ENCODE measurements at places on chromosomes 16 and 17. TPM values are rescaled to one million over a fixed set of nuclear protein-coding genes. Genes with fewer than 3 reads are reported as not detected.

DNA sequence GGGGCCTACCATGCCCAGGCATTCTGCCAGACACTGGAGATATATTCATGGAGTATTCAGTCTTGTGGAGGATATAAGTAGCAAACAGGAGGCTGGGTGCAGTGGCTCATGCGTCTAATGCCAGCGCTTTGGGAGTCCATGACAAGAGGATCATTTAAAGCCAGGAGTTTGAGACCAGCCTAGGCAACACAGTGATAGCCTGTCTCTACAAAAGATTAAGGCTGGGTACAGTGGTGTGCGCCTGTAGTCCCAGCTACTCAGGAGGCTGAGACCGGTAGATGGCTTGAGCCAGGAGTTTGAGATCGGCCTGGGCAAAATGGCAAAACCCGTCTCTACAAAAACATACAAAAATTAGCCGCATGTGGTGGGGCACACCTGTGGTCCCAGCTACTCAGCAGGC, 37.7 kb upstream of the CDH3 start:
- no peak for DNase-seq

- DNase-seq: no peak
These were observed 216.0 kb downstream of the SEC14L1 start for GRCh38 chr17:77356690-77357201.

The TNFSF13 gene
- 11.9 TPM for total RNA-seq

GRCh38 chr17:33753452-33753851, 460.4 kb upstream of the ASIC2 start:
- DNase-seq: no peak

DNA sequence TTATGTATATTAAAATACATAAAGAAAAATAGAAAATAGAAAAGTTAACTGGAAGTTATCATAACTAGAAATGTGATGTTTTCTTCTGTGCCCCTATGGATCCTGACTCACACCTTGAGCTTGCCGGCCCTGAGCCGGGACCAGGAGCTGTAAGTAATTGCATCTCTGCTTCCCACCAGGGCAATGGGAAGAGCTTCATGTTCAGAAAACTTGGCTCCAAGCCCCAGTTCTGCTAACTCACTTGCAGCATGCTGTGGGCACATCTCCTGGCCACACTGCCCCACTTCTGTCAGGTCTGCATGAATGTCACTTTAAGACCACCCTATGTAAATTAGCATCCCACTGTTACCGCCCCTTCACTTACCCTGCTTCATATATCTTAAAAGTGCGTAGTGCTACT, 37.2 kb downstream of the GNAO1 start:
- DNase-seq: no peak

The NPIPB6 gene
- not detected for total RNA-seq

DNA sequence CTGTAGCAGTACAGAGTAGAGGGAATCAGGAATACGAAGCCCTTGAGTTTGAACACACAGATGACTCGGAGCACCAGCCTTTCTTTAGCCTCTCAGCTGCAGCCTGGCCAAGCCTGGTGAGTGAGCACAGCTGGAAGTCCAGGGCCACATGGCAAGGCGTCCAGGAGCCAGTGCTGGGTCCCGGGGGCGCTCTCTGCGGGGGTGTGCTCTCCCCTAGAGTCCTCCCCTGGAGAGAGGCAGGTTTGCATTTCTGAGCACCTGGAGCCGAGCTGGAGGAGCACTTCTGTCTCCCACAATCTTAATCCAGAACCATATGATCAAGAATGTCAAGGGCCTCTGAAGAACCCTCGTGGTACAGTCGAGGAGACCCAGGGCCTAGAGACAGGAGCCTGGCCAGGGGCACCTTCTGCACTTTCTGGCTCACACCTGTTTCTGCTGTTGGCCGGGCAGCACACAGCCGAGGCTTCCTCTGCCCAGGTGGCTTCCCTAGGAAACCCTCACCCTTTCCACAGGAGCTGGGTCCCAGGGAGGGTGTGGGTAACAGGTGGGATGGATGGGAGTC, 78.3 kb downstream of the PLD6 start:
- no peak for DNase-seq

The SALL1 gene
- 0.52 TPM for total RNA-seq

- no peak for DNase-seq
These were observed 340.3 kb upstream of the CDH5 start for GRCh38 chr16:66026211-66026610.
